ENCODE measurements at places on chromosomes 4 and X.

- no peak for DNase-seq
These were observed 15.9 kb downstream of the GPC4 start for GRCh38 chrX:133399411-133399810.

DNA sequence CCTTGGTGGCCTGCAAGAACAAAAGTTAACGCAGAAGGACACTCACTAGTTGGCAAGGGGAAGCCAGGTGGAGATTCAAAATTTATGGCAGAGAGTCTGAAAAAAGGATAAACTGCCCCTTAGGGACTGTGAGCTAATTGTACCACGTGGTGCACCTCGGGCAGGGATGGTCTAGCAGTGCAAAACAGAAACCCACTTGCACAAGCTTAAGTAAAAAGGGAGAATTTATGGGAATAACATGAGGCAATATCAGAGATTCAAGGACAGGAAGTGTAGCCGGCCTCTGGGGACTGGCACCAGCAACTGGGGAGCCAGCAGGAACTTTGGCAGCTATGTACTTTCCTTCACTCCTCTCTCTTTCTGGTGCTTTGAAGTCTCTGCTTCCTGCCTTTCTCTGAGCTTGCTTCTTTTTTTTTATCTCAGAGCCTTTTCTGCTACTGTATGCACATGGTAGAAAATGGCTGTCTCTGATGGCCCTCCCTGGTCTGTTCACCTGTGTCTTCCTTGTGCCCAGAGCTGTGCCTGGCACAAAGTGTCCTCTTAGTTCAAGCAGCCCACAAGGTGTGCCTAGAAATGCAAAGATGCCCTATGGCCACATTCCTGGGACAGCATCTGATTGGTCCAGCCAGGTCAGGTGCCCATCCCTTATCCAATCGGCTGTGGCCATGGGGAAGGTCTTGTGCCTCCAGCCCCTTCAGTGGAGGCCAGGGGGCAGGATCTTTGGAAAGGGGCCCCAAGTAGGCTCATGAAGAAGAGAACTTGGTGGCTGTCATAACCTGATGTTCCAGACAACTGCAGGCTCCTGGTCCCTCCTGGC is 114.8 kb upstream of the ATP6AP2 start:
- DNase-seq: no peak

- peak; percentile 39 for DNase-seq
These were observed 8.8 kb downstream of the DDX53 start for GRCh38 chrX:23008431-23009099.

GRCh38 chrX:30027636-30028035 is 187.7 kb upstream of the MAGEB2 start:
- no peak for DNase-seq

GRCh38 chr4:41645728-41646390 is 102.7 kb downstream of the PHOX2B start:
- no peak for DNase-seq

GRCh38 chr4:13542577-13543031 is 1.7 kb downstream of the NKX3-2 start:
- DNase-seq: no peak

DNA sequence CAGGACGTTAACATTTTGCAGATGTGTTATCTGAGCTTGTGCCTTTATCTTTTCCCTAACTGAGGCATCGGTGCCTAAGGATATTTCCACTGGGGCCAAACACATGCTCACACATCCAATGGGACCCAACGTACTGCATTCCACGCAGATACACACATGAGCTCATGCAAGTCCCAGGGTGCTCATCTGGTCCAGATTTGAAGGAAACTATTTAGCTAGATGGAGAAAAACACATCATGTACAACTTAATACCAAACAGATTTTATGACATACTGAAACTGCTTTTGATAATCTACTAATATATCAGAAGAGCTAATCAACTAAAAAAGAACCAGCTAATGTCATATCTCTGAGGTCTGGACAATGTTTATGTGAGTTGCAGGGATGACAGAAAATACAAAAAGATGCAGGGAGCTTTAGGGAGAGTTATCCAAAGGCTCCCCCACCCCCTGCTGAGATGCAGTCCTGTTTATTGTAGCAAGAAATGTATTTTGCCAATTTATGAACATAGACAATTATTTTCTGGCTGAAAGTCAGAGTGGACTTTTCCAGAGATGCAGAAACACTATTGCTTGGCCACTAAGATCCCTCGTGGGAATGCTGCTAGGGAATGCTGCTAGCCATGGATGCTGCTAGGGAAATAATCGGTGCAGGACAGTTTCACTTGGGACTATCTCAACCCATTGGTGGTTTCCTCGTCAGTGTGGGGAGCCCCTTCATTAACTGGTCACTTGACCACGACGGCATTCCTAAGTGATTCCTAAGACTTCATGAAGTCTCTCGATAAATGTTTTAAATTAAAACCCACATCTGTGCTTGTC is 172.8 kb downstream of the SMIM20 start:
- peak; percentile 36 for DNase-seq

- DNase-seq: no peak
These were observed 85.1 kb downstream of the SORBS2 start for GRCh38 chr4:185726931-185727330.

- DNase-seq: peak; percentile 57
These were observed 1.5 kb downstream of the GRID2 start for GRCh38 chr4:92305148-92305877.

DNA sequence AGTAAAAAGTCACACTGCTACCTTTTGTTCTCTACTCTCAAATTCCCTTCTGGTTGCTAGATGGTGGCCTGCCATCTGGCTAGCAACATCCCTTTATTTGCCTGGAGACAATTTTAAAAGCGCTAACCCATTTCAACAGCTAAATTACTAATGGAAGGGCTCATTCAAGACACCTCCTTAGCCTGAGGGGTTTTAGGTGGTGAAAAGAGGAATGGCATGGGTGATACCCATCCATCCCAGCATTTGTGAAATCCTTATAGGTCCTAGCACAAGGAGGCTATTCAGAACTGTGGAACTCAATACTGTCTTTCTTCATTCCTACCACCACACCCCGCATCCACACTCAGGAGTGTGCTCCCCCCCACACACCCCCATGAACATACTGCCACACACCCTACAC is 33.5 kb downstream of the ARHGEF9 start:
- no peak for DNase-seq

DNA sequence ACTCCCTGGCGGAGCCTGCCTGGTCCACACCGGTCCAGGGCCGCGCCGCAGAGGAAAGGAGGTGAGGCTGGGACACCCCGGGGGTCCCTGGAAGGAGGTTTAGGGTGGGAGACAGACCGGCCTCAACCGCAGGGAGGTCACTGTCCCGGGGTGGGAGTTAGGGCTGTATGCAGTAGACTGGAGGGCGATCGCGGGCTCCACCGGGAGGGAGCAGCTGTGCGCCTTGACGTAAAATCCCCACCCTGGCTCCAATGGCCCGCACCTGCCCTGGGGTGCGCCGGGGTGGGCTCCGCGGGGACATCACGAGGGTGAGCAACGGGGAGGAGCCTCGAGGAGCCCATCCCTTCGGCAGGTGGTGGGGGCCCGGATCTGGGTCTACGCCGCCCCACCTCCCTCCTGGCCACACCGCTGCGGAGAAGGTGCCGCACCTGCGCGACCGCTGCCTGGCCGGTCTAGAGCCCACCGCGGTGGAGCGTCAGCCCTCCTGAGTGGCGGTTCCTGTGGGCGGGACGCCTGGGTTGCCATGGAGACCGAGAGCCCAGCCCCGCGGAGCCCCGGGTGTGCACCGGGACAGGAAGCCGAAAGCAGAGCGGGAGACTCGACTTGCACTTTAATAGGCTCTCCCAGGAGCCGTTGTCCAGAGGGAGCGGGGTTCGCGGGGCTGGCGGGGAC is 105.1 kb downstream of the ADRA2C start:
- DNase-seq: no peak

- no peak for DNase-seq
These were observed 51.7 kb upstream of the CLCN4 start for GRCh38 chrX:10104958-10105658.

DNA sequence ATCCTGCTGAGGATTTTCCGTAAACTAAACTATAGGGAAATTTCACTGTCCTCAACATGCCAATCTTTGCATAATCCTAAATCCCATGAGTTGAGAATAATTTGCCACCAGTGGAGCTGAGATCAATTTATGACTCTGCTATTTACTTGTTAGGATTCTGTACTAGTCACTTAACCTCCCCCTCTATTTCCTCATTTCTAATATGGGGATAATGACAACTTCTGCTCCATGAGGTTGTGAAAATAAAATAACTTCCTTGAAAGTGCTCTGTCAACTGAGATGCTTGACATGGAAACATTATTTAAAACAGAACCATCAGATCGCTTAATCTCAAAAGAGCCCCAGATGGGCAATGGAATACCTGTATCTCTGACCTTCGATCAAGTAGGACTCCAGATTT is 2.6 kb upstream of the FGF16 start:
- no peak for DNase-seq

GRCh38 chrX:434946-435345 is 48.2 kb upstream of the PPP2R3B start:
- DNase-seq: no peak

DNA sequence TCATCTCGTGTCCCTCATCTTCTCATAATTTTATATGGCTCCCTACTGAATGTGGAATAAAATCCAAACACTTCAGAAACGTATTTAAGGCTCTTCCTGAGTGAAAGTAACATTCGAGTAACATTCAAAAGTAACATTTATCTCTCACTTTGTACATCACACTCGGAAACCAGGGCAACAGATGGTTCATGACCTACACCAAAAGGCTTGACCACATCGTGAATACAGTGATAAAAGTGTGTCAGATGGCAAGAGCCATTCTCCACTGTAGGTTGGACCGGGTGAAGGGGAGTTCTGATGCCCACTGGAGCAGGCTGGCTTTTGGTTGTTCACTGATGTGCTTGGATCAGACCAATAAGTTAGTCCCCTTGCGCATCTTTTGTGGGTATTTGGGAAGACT is 5.6 kb upstream of the LIMCH1 start:
- DNase-seq: no peak

DNA sequence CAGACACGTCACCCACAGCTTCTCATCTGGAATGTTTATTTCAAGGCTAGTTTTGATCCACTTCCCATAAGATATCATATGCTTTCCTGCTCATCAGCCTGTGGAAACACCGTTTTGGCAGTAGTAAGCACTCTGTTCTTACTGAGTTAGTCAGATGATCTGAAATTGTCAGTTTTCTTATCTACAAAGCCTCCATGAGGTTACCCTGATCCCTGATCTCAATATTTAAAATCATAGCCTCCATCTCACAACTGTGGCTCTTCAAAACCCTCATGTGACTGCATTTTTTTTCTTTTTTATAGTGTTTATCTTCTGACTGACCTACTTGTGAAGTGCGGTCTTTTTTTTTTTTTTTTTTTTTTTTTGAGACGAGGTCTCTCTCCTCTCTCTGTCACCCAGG is 22.7 kb downstream of the BST1 start:
- no peak for DNase-seq

DNA sequence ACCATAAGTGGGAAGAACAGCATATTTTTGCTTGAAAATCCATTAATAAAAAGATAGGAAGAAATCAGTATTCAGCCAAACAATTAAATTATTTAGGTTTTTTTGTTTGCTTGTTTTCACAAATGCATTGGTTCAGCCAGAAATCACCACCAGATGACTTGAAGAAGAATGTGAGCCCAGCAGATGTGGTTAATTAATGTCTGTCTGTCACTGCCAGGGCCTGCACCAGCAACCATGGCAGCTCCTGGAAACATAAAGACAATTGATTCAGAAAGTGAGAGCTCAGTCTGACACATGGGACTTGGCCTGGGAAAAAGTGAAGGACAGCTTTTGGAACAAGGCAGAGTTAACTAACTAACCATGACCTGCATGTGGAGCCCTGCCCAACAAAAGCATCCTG is 74.0 kb downstream of the MAOB start:
- DNase-seq: no peak

GRCh38 chr4:600850-601515 is 24.4 kb upstream of the PDE6B start:
- DNase-seq: no peak

DNA sequence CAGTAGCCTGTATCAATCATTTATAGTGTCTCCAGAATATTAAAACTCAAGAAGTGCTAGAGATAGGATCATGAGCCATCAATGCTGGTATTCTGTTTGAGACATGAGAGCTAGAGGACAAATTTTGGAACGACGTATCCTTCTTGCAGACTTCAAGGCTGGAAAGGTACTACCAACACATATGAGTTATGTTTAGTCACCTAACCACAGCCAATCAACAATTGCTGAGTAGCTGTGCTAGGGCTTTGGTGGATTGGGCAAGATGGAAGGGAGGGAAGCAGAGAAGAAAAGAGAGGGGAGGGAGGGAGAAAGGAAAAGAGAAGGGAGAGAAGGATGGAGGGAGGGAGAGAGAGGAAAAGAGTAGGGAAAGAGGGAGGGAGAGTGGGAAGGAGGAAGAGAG is 21.6 kb upstream of the RAI2 start:
- no peak for DNase-seq

GRCh38 chr4:30125868-30126267 is 594.3 kb upstream of the PCDH7 start:
- DNase-seq: no peak

DNA sequence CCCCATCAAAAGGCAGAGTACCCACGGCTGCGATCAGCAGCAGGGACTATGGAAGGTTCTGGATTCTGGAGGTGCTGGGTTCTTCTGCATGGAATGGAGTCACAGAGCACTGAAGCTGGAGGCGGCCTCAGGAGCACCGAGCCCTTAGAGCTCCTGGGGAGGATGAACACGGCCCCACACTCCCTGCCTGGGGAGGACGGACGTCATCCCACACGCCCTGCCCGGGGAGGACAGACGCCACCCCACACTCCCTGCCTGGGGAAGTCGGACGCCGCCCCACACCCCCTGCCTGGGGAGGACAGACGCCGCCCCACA is 9.9 kb downstream of the LRPAP1 start:
- DNase-seq: no peak

DNA sequence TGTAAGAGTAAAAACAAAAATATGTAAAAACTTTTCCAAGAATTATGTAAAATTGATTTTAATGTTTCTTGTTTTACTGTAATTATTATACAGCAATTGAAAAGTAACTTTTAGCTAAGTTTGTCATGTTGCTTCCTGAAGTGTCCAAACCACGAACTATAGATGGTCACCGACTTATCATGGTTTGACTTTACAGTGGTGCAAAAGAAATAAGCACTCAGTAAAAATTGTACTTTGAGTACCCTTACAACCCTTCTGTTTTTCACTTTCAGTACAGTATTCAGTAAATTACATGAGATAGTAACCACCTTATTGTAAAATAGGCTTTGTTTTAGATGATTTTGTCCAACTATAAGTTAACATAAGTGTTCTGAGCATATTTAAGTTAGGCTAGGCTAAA is 93.8 kb downstream of the SLC10A6 start:
- no peak for DNase-seq

- no peak for DNase-seq
These were observed 13.7 kb downstream of the CCKAR start for GRCh38 chr4:26476545-26476944.

GRCh38 chrX:64192040-64192439 is 13.5 kb downstream of the AMER1 start:
- DNase-seq: no peak

Data from fibroblast of skin of scalp (primary cell).